H1 (cell line): ENCODE measurements at places on chromosomes 12 and 14.

DNA sequence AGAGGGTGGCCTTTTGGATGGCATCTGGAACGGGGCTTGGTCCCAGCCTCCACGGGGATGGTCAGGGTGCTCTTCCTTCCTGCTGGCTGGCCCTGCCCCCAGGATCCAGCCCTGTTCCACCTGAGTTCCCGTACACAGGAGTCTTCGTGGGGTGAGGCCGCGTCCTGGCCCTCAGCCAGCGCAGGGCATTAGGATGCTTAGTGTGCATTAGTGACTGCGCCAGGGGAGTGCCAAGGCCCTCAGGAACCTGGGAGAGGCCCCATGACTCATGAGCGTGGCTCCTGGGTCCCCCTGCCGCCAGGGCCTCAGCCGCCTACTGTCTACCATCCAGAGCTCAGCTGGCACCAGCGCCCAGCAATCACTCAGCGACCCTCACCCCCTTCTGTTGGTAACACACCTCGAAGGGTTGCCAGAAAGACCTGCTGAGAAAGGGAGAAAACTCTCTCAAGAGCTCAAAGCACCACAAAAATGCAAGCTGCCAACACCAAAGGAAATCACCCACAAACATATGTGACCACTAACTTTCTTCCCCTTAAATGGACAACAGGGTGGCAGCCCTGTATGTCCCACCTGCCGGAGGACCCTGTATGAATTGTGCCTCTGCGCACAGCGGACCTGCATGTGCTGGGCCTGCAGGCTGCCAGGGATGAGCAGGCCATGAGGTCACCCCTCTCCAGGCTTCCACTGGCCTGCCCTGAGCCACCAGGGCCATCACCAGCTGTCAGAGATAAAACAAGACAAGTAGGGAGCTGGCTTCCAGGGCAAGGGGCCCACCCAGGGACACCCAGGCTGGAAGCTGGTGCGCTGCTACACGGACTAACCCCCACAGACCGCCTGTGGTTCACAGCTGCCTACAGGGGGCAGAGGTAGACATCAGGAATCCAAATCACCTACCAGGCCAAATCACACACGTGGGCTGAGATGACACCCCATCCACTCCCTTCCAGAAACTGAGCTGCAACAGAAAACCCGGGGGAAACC, 28.7 kb downstream of the CCDC85C start:
- no peak for DNase-seq

- no peak for DNase-seq
Measured at GRCh38 chr14:74618078-74618952, 6.3 kb upstream of the LTBP2 start.

GRCh38 chr12:13428538-13429265, 232.2 kb downstream of the EMP1 start:
- no peak for DNase-seq

GRCh38 chr14:82595466-82595865, 1061.8 kb upstream of the SEL1L start:
- DNase-seq: no peak

DNA sequence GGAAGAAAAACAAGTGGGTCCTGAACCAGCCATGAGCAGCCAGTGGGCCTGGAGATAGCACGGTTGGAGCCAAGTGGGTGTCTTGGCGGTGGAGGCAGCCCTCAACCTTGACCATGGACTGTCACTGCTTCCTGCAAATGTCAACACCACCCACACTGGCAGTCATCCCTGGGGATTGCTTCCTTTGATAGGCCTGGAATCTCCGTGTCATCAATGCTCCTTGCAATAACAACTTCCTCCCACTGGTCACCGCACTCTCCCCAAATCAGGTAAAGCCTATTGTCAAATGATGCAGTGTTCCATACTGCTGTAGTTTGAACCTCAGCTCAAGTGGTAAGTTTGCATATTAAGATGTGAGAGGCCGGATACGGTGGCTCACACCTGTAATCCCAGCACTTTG, 129.1 kb downstream of the NTF3 start:
- peak; percentile 36 for DNase-seq

- DNase-seq: no peak
Measured at GRCh38 chr12:49340095-49340870, 3.3 kb upstream of the C1QL4 start.

GRCh38 chr12:93460003-93460402, 7.3 kb upstream of the MRPL42 start:
- DNase-seq: no peak

- no peak for DNase-seq
Measured at GRCh38 chr12:110079477-110080400, 31.4 kb upstream of the C12orf76 start.

- peak; percentile 77 for DNase-seq
Measured at GRCh38 chr14:36505892-36506731, 13.9 kb downstream of the NKX2-1 start.

GRCh38 chr12:32546272-32546671, 132.8 kb upstream of the DNM1L start:
- no peak for DNase-seq

- DNase-seq: no peak
Measured at GRCh38 chr14:105492971-105493871, 2.2 kb downstream of the TEDC1 start.

DNA sequence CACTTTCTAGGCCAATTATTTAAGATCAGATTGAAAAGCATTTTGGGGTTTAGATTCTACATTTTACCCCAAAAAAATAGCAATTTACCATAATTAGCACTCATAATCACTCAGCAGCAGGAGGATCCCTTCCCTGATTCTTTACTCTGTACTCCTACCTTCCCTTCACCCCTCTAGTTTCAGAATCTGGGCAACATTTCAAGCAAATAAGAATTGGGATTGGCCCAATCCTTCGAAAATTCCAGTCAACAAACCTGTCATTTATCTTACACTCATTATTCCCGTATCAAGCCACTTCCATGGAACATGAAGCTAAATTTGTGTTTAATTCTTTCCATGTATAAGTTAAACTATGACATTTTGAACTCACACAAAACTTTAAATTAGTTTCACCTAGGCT, 349.1 kb upstream of the USP15 start:
- DNase-seq: no peak

GRCh38 chr14:105255021-105255507, 6.7 kb downstream of the BTBD6 start:
- no peak for DNase-seq

- DNase-seq: no peak
Measured at GRCh38 chr12:15220451-15220850, 766 bp downstream of the RERG start.

DNA sequence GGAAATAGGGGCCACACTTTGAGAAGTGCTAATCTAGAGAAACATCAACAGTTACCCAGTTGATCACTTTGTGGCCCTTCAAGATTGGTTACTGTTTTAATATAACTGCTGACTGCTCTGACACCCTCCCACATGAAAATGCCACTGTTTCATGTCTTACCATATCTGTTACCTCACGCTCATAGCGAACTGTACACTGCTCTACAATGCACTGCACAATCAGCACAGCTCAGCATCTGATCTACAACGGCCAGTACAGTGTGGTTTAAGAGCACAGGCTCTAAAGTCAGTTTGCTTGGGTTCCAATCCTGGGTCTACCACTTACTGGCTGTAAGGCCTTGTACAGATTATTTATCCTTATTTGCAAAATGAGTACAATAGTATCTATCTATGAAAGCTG, 39.1 kb downstream of the SPPL3 start:
- no peak for DNase-seq
